NCI-H187 treated with DMSO at 0.1 percent for 48 hours (cell line): ENCODE measurements at places on chromosomes 5 and 9.

- DNase-seq = no peak
Observed at GRCh38 chr9:77440057-77440456, 208.1 kb downstream of the GNA14 start.

GRCh38 chr5:75387806-75388205 is 50.8 kb downstream of the HMGCR start:
- DNase-seq = no peak

DNA sequence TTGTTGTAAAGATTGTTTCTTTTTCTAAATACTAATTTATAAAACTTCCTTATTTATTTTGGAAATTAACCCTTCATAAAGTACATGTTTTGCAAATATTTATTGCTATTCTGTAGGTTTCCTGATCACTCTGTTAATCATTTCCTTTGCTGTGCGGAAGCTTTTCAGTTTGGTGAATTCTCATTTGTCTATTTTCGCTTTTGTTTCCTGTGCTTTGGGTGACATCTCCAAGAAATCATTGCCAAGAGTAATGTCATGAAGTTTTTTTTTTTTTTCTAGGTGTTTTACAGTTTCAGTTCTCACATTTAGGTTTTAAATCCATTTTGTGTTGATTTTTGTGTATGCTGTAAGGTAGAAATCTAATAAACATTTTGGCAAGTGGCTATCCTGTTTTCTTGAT is 1899.8 kb upstream of the ACO1 start:
- no peak for DNase-seq

DNA sequence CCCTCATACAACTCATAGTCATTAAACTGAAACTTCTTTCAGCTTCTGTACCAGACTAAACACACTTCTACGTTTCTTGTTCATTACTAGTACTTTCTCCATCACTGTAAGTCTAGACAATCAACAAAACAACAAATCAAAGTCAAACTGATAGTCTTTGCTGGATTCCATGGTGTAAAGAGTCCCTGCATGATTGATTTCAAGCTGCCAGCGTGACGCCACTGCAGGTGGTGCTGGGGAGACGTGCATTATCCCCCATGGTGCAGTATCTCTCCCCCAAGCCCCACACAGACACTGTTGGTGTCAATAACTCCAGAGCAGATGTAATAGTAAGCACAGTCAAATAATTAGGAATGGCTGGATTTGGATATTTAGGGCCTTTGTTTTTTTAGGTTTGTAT is 10.7 kb upstream of the SLC2A8 start:
- DNase-seq = no peak

GRCh38 chr9:134373269-134373668 is 47.0 kb downstream of the RXRA start:
- no peak for DNase-seq

DNA sequence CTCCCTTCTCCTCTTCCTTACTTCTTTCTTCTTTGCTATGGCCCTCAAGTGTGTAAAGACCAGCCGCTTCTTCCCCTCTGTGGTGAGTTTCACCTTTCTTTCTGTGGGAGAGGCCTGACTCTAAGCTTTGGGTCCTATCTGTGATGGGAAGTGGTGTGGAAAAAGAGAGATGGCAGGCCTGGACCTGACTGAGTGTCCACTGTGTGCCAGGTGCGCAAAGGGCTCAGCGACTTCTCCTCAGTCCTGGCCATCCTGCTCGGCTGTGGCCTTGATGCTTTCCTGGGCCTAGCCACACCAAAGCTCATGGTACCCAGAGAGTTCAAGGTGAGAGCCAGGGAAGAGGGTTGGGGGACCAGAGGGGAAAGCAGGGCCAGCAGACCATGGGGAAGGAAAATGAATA is 5.9 kb downstream of the SLC4A9 start:
- DNase-seq = no peak

DNA sequence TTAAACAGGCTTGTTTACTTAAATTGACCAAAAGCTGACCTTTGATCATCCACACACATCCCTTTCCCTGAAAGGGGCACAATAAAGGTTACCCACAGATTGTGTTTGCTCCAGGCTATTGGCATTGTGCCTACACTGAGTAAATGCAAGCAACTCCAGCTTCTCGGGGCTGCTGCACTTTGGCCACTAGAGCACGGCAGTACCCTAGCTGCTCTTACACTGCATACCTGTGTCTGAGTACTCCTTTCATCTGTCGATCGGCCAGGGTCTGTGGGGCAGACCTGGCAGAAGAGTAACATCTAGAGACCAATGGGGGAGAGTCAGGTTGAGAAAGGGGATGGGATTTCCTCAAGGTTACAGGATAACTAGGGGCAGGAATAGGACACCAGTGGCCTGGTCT is 281.9 kb upstream of the NMUR2 start:
- no peak for DNase-seq

DNA sequence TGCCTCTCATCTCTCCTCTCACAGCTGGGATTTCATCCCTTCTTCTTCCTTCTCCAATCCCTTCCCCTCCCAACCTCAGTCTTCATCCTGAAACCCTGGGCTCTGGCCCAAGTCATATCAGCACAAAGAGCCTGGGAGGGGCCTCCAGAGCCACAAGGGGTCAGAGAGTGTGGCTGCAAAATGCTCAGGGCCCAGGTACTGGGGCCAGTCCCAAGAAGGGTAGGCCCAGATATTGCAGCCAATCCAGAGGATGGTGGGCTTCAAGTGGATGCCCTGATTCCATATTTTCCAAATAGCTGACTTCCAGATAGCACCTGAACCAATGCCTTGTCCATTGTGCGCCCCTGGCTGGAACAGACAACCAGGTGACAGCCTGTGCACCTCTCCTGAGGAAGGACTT is 193.9 kb downstream of the MED10 start:
- DNase-seq = no peak

- DNase-seq = no peak
Observed at GRCh38 chr9:136281421-136282271, 22.2 kb downstream of the CCDC187 start.

GRCh38 chr9:132877824-132878694 is at the start of gene AK8:
Gene AK8 (minus strand): TSS chr9:132878284. CDS start chr9:132878255, 29 bp downstream.
- no peak for DNase-seq

- no peak for DNase-seq
Observed at GRCh38 chr9:114153761-114154599, 1.4 kb upstream of the COL27A1 start.

GRCh38 chr9:105070176-105070575 is 142.2 kb upstream of the ABCA1 start:
- DNase-seq = no peak

GRCh38 chr9:75950998-75951397 is 60.5 kb downstream of the PCSK5 start:
- DNase-seq = no peak

DNA sequence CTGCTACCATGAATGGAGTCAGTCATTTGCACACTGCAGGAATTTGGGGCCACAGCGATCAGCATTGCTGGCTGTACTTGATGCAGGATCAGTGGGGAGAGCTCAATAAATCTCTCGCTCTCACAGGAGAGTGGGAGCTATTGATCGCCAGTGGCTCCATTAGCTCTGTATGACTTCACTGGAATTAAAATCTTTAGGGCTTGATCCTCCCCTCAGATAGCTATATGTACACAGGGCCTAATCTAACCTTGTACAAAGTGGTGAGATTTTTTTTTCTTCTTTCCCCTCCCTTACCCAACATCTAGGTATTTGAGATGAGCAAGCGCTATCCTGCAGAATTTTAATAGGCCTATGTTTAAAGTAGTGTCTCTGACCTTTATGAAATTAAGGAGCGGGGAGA is 84.9 kb downstream of the IZUMO3 start:
- DNase-seq = no peak

DNA sequence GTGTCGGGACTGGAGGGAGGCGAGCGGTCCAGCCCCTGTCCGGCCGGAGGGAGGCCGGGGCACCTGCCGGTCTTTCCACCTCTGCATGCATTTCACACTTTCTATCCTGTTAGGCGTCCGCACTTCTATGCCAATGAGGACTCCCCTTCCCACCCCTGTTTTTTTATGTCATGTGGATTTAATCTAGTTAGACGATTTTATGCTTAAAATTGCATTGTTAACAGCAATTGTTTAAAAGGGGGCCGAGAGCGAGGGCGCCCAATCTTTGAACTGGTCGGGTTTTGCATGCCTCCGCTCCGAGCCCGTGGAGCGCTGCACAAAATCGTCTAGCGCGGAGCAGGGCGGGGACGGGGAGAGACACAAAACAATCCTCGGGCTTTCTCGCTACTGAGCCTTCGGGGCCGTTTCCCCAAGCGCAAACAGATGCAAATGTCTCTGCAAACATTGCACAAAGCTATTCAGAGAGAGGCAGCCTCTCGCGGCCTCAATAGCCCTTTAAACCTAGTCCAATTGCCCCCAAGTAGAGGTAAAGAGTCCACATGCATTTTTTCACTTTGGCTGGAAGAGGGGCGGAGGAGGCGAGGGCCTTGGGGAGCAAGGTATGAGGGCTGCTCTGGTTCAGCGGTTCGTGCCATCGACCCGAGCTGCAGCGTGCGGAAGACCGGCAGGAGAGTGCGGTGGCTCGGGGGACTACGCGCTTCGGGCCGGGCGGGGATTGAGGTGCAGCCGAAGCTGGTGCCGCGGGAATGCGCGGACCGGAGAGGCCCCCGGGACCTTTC is 37.5 kb upstream of the TIFAB start:
- DNase-seq = no peak

DNA sequence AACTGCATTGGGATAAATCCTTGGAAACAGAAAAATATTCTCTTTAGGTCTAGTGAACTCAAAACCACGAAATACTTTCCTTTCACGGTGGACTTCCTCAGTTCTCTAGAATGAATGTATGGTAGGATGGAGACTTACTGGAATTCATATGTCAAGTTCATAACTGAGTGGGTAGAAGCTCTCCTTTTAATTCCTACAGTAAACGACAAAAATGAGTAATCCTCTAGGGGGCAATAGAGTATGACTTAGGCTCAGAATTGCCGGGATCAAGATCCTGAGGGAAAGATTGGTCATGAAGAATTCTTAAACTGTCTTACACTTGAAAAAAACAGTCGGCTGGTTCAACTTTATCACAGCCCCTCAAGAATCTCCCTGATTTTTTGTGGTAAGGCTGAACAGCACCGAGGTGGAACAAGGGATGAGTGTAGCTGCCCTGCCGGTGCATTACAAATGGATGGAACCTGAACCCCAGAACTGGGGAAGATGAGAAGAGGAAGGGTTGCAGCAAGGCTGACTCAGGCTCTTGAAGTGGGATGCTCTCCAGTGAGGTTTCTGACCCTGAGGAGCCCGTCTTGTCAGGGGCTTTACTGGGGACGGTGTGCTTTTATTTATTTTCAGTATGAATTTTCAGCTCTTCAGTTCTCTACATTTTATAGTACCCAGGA is 14.0 kb upstream of the LOX start:
- no peak for DNase-seq

DNA sequence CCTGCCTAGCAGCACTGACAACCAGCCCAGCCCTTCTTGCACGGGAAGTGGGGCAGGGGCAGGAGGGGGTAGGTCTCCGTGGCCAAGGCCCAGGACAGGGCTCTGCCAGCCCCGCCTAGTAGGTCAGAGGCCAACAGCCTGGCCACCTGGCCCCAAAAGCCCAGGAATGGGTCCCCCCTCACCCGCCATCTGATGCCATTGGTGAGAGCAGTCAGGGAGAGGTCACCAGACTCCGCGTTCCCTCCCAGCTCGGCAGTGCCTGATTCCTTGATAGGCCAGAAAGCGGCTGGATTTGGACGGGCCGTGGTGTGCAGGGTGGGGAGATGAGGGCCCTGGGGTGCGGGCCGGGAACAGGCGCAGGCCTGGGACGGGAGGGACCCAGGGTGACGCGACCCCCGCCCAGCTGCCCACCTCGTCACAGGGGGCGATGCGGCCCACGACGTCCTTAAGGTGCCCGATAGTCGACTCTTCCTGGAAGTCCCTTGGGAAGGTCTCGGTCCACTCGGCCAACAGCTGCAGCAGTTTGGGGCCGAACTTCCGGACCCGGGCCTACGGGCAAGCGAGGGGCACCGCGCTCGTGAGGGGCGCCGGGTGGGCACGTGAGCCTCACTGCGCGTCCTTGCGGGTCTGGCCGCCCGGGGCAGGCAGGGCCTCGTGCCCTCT is 64.5 kb upstream of the RNF130 start:
- DNase-seq = no peak

DNA sequence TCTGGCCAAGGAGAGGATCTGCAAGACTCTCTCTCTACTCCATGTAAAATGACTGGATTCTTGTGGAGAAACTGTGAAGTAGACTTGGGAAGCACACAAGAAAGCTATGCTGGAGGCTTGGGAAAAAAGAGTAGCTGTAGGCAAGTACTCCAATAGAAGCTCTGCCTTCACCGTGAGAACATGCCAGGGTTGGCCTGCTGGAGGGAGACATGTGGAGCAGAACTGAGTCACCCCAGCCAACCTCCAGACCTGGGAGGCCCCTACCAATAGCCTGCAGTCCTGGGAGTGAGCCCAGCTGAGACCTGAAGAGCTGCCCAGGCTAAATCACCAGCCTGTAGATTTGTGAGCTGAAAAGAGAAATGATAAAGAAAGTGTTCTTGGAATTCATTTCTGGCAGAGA is 66.6 kb downstream of the DEPDC1B start:
- DNase-seq = no peak

- DNase-seq = no peak
Observed at GRCh38 chr5:174222891-174223290, 177.4 kb downstream of the NSG2 start.
